ENCODE measurements at places on chromosomes 7 and 10.

DNA sequence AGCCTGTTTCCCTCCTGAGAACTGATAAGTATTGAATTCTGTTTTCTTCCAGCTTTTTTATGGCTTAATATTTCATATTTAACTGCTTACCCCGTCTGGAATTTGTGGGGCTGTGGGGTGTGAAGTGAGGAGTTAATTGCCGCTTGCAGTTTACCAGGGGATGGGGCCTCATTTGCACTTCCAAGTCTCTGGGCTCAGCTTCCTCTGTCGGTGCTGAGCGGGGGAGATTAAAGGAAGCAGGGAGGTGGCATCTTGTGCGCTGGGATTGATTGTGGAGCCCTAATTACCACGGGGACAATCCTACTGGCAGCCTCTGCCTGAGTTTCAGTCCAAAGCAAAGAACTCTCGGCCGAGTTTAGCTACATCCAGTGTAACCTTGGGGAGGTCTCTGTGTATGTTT lies 33.4 kb downstream of the ELFN1 start:
- no peak for DNase-seq

DNA sequence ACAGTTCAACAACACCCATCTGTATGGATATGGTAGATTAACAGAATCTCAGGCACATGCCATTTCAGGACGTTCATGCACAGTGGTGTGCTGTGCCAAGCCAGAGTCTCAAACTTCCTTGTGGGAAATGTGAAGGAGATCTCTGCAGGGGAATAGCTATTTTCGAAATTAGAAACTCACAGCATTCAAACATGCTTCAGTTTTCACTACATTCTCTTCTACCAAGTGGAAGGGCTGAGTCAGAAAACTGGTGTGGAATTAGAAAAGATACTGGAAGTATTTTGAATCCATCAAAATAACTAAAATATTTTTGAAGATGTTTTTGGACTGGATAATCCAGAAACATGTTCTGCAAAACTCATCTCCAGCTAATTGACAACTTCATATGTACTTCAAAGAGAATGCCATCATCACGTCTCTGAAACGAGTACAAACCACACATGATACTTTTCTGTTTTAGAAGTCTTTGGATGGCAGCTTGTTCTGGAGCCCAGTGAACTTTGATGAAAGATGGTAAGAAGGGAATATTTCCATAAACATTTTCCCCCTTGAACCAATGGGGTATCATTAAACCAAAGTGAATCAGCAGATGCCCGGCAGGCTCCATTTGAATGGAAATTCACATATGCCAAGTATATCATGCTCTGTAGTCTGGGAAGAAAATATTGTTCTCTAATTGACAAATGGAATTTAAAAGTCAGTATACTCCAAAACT lies 616.3 kb upstream of the IGFBP3 start:
- DNase-seq: peak; percentile 17

GRCh38 chr10:69819716-69820506 lies 18.2 kb downstream of the COL13A1 start:
- DNase-seq: peak; percentile 52

DNA sequence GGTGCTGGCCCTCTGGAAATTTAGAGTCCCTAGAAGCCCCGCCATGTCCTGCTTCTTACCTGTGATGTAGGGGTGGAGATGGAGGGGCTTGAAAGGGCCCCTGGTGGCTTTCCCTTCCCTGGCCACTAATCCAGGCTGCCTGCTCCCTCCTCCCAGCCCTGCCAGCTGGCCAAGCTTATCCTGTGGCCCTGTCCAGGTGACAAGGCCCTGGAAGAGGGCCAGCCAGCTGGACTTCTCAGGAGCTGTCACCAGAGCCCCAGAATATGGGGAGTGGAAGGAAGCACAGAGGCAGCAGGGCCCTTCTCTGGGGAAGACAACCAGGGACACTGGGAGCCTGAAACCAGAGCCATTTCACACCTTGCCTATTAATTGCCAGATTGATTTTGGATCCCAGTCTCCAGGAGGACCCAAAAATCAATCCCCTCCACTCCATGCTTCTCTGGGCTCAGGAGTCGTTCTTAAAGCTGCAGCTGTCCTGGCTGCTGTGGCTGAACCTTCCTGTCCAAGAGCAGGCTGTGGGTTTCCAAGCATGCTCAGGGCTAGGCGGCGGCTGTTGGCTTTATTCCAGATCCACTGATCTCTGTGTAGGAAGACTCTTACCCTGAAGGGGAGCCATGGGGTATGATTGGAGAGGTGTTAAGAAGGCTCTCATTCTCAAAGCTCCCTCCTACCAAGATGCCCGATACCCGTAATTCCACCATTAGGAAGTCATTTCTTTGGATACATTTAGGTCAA lies 52.6 kb upstream of the PCBD1 start:
- DNase-seq: peak; percentile 20

- no peak for DNase-seq
Observed at GRCh38 chr7:144529269-144529926, 125.9 kb upstream of the NOBOX start.

All from astrocyte (in vitro differentiated cells and primary cell).